Heart right ventricle (tissue), 16 donors: ENCODE measurements at places on chromosomes 12 and 14. TPM values are rescaled to one million over a fixed set of nuclear protein-coding genes. Genes with fewer than 3 reads are reported as not detected.

DNA sequence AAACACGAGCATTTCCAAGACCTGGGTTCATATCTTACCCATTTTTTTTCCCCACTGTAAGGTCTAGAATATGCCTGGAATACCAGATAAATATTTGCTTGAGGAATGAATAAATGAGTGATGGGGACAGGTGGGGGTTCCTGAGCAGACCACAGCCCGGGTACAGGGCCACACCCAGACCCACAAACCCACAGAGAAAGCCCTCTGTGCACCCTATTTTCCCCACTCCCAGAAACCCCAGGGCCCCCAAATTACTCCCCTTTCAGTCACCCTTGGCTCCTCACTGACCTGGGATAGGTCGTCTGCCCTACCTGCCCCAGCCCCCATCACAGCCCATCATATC, 66.5 kb upstream of the DDX11 start:
- no peak overlapping the region for H3K27ac ChIP-seq
- no peak overlapping the region for H3K4me3 ChIP-seq
- DNase-seq = no peak
- no peaks in the 10 kb centered on the region for H3K27me3 ChIP-seq
- no peaks in the 10 kb centered on the region for H3K36me3 ChIP-seq

Gene PGF
- total RNA-seq = 6.4 TPM

GRCh38 chr12:123445388-123446332, 9.2 kb upstream of the RILPL2 start:
- peak overlapping the region; percentile 79 for H3K27ac ChIP-seq
- no peak overlapping the region for H3K4me3 ChIP-seq
- DNase-seq = peak; percentile 32
- H3K36me3 ChIP-seq = no peaks in the 10 kb centered on the region
- no peaks in the 10 kb centered on the region for H3K27me3 ChIP-seq
- peaks cover 20% of the 10 kb centered on the region for H3K4me1 ChIP-seq

Gene C12orf60
- total RNA-seq = 3.8 TPM

- no peak overlapping the region for H3K4me3 ChIP-seq
- peaks cover 7% of the 10 kb centered on the region for H3K4me1 ChIP-seq
- no peaks in the 10 kb centered on the region for H3K27me3 ChIP-seq
- no peak for DNase-seq
Measured at GRCh38 chr12:22653791-22654190, 28.8 kb downstream of the ETNK1 start.

Gene PTPRR
- 1.0 TPM for total RNA-seq

Gene TESPA1
- total RNA-seq = 1.0 TPM
